Activated CD8-positive, alpha-beta memory T cell treated with anti-CD3 and anti-CD28 coated beads for 1 hour (primary cell): ENCODE measurements at places on chromosomes 2 and 18.

DNA sequence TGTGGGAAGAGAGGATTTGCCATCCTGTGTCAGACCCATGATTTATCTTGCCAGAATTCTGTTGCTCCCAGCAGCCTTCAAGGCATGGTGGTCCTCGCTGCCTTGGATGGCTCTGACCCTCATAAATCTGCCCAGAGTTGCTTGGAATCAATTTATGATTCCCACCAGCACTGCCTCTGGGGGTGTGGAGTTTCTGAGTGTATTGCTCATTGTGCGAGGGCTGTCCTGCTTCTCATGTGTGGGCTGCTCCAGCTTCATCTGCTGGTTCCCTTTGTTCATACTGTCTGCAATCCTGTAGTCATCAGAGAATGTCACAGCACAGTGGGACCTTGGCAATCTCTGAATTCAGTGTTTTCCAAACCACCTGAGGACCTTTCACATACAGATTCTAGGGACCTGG is 139.8 kb downstream of the CLIP4 start:
- no peak for DNase-seq

DNA sequence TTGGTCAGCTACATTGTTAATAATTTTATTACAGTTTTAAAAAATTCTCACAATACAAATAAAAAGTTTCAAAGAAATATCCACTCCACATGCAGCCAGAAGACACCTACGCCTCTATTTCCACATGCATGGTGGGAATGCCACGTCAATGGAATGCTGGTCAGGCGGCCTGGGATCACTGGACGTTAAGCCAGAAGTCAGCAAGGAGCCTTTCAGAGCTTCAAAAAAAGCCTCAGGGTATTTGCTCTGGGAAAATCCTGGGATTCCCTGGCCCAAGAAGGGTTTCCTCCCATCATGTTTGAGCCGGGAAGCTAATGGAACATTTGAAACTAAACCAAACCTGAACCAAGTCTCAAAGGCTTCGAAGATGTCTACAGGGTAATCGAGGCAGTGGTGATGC is 241.9 kb upstream of the PXDN start:
- no peak for DNase-seq

DNA sequence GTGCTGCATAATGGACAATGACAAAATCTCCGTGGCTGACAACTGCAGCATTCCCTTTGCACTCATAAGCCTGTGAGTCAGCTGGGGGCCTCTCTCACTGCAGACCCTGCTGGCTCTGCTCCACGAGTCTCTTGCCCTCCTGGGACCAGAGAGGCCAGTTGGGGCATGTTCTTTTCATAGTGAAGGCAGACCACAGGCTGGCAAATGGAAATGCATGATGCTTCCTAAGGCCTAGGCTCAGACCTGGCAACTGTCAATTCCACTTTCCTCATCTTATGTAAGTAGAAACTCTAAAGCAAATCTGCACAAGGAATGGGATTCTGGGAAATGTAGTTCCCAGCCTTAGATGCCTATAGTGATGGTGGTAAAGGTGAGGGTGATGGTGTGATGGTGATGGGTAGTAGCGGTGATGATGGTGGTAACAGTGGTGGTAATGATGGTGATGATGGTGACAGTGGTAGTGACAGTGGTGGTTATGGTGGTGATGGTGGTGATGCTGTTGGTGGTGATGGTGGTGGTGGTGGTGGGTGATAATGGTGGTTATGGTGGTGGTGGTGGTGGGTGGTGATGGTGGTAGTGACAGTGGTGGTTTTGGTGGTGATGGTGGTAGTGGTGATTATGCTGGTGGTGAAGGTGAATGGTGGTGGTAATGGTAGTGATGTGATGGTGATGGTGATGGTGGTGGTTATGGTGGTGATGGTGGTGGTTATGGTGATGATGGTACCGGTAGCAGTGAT is 185.8 kb upstream of the ARL4C start:
- DNase-seq, result no peak

DNA sequence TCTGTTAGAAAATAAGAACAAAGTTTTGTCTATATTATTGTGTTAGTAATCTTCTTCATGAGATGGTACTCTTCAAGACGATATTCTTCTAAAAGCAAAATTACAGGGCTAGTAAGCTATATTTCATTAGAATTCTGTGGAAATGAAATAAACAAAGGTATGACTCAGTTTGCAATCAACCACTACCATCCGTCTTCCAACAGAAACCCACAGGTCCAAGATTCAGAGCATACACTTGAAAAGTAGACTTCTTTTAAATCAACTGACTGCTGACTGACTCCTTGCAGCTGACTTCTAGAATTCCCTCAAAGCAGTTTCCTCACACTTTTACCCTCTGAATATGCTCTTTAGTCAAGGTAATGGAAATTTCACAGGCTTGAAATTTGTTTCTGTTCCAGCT is 193.7 kb downstream of the GCA start:
- DNase-seq, result no peak

DNA sequence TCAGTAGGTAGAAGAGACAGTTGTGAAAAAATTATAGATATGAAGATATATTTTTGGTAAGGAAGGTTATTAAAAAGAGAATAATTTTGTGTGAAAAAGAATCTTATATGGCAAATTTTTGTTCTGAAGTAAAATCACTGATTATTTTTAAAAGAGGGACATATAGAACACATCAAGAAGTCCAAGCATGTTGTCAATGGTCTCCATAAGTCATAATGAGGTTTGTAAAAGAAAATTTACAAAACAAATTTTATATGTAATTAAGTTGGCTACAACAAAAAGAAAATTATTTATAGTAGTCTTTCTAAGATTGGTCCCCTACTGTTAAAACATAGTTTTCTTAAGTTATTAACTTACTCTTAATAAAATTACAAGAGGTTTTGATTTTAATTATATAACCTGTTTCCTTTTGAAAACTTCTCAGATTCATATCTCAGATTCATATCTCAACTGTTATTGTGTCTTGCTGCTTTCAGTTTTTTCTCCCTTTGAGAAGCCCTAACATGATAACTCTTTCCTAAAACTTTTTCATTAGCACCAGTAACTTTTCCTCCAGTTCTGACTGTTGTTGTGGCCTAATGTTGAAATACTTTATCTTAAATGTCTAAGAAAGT is 81.2 kb downstream of the SH3YL1 start:
- DNase-seq, result no peak

GRCh38 chr2:128408349-128409305 is 90.0 kb upstream of the HS6ST1 start:
- DNase-seq, result no peak

GRCh38 chr2:240457223-240458043 is 22.0 kb downstream of the GPC1 start:
- no peak for DNase-seq

- no peak for DNase-seq
Measured at GRCh38 chr18:46751882-46752281, 5.0 kb downstream of the ST8SIA5 start.

DNA sequence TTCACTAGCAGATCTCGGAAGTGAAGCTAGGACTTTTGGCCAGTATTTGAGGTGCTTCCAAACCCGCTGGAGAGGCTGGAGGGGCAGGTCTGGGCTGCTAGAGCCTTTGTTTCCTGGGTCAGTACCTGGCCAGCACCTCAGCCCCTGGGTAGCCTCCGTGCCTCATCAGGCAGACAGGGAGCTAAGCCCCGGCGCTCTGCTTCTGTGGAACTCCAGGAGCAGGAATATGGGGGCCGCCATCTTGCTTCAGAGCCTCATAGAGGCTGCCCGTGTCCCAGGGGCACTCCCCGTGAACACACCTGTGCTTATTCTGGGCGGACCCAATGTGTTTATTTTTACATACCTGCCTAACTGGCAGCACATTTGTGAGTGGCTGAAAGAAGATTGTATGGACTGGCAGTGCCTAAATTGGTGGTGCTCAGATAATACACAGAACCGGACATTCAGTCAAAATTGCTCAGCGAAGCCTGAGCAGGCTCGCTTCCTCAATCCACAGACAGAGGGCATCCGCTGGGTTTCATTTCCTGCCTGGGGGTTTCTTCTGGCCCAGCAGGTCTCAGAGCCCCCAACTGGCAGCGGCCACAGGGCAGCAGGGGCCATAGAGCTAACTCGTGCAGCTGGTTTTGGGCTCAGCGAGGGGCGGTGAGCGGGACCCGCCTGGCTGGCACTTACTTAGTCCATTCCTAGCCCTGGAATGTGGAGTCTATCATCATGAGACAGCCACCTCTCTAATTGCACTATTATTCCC is 176.8 kb upstream of the ALKAL2 start:
- DNase-seq, result no peak

- DNase-seq, result no peak
Measured at GRCh38 chr2:46375566-46376125, 78.4 kb downstream of the EPAS1 start.

- no peak for DNase-seq
Measured at GRCh38 chr2:60706021-60706420, 50.0 kb upstream of the PAPOLG start.

GRCh38 chr2:213995400-213996105 is 415.3 kb upstream of the VWC2L start:
- DNase-seq, result no peak

GRCh38 chr2:69477627-69478026 is 40.4 kb upstream of the NFU1 start:
- no peak for DNase-seq

GRCh38 chr2:86697551-86698104 is 22.5 kb upstream of the RMND5A start:
- no peak for DNase-seq

DNA sequence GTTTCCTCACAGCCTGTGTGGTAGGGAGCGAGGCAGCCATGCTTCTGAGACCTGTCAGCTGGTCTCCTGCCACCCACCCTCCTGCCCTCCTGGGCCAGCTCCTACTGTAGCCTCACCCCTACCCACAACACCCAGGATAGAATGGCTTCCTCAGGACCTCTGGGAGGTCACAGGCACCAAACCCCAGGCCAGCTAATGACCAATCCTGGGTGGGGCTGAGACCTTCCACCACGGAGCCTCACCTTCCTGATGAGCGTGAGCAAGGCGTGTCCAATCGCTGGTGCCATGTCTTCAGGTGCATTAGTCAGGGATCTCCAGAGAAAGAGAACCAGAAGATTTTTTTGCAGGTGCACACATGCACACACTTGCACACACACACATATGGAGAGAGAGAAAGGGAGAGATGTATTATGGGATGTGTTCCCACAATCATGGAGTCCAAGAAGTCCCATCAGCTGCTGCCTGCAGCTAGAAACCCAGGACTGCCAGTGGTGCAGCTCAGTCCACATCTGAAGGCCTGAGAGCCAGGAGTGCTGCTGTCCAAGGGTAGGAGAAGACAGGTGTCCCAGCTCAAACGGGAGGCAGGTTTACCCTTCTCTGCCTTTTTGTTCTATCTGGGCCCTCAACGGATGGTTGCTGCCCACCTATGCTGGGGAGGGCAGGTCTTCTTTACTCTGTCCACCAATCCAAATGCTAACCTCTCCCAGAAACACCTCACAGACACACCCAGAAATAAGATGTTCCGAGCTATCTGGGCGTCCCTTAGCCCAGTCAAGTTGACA is 70.4 kb upstream of the HDAC4 start:
- no peak for DNase-seq

DNA sequence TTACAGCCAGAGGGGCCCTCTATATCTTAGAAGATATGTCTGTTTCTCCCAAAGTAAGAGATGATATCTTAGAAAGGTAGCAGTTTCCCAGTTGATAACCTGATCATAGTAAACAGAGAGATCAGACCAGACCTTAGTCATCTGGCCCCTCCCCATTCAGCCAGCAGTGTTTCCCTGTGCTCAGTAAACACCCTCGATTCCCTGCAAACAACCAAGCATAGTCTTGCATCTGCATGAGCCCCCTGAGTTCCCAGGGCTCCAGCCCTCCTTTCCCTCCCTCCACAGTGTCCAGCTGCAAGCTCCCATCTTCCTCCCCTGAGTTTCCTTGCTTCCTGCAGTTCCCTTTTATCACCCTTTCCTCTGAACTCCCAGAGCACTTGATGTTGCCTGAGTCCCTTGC is 20.3 kb downstream of the NRP2 start:
- no peak for DNase-seq
